ENCODE measurements at places on chromosomes 7 and 10.
A peak's percentile ranks its signal among the peaks of the same experiment; 100 is the strongest.

GRCh38 chr10:19488592-19489280 is 327.5 kb upstream of the PLXDC2 start:
- DNase-seq: no peak

DNA sequence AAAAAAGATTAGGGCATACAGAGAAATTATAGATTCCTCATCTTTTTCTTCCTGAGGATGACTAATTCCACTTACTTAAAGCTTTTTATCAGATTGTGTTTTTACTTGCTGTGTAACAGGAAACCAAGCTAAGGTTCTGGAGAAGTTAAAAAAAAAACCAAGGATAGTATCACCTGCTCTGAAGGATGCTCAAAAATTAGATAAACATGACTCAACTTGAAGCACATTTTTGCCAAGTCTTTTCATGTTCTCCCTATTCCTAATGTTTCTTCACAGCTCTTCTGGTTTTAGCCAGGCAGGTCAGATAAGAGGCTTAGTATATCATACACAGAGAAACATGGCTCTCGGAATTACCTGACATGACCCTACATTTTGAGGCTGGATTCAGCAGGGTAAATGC is 90.3 kb downstream of the CPEB3 start:
- DNase-seq: no peak

DNA sequence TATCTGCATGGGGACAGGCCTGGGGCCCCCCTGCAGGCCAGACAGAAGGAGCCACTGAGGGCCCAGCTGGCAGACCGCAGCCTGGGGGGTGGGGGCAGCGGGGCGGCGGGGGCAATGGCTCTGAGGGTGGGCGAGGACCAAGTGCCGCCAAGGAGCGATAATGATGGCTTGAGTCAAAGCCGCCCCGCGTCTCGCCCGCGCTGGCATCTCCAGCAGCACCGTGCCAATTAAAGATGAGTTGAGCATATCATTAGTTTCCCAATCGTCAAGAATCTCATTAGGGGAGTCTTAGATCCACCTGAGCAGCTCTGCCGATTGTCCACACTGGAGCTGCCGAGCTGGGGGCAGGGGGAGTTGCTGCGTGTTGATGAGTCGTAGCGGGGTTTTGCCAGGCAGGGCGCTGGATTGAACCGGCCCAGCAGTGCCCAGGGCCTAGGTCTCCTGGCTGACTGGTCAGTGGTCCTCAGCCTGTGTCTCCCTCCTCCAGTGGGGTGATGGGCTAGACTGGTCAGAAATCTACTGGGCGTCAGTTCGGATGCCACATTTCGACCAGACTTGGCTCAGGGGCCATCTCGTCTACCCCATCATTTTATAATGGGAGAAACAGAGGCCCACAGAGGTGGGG is 41.0 kb upstream of the PSMG3 start:
- DNase-seq: no peak

GRCh38 chr7:45267262-45267661 is 109.7 kb downstream of the RAMP3 start:
- no peak for DNase-seq

DNA sequence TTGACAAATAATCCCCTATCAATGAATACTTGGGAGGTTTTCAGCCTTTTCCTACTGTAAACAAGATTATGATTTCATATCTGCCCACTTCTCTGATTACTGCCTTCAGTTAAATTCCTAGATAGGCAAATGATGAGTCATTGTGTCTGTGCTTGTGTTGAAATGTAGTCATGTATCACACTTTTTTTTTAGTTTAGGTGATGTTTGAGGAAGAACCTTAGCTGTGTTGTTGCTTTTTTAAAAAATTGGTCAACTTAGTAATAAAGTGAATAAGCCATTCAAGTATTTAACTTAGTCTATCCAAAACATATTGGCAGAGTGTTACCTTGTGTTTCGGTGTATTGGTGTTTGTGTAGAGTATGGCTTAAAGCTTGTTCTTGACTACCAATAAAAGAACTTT is 60.0 kb downstream of the WAC start:
- no peak for DNase-seq

DNA sequence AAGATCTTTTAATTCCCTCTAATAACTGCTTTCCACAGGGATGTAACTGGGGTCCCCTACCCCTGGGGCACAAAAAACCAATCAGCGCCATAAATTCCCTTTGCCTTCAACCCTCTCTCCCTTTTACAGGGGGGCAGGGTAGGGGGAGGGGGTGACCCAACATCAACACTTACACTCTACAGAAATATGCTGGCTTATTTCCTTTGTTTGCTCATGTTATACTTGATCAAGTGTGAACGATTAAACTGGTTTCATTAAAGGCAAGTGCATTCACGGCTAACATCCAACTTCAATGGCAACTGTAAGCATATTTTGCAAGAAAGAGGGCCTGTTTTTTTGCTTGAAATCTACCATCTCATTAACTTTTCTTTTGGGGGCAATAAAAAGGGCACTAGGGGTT is 2.9 kb downstream of the CTBP2 start:
- no peak for DNase-seq

DNA sequence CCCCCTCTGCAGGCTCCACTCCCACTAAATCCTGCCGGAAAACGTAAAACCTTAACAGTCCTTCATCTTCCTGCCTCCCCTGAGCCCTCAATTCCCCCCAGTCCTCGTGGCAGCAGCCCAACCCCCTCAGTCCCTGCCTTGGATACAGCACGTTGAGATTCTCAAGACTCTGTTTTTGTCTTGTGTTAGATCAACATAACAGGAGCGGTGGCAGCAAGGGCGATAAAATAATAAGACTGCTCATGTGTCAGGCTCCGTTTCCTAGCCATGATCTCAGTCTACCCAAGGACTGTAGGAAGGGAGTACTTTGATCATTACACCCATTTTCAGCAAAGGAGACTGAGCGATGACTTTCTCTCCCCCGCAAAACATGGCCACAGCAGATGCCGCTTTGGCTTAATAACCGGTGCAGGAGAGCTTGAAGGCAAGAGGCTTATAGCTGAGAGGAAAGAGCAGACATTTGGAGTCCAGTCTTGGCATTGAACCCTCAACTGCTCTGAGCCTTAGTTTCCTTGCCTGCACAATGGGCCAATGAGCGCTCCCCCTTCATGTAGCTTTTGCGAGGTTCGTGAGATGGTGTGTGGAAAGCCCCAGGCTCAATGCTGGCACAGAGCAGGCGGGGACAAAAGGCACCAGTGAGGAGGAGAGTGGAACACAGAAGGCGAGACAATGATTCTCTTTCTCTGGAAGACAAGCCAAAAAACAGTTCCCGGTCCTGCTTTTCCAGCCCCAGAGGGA is 42.1 kb upstream of the PCBD1 start:
- DNase-seq: no peak

GRCh38 chr7:19079066-19079465 is 38.4 kb downstream of the TWIST1 start:
- no peak for DNase-seq

GRCh38 chr7:22581099-22581498 is 81.1 kb upstream of the STEAP1B start:
- no peak for DNase-seq

GRCh38 chr7:35716038-35716803 is 21.3 kb upstream of the HERPUD2 start:
- DNase-seq: no peak

GRCh38 chr7:6495597-6496262 is 48.0 kb upstream of the DAGLB start:
- no peak for DNase-seq

DNA sequence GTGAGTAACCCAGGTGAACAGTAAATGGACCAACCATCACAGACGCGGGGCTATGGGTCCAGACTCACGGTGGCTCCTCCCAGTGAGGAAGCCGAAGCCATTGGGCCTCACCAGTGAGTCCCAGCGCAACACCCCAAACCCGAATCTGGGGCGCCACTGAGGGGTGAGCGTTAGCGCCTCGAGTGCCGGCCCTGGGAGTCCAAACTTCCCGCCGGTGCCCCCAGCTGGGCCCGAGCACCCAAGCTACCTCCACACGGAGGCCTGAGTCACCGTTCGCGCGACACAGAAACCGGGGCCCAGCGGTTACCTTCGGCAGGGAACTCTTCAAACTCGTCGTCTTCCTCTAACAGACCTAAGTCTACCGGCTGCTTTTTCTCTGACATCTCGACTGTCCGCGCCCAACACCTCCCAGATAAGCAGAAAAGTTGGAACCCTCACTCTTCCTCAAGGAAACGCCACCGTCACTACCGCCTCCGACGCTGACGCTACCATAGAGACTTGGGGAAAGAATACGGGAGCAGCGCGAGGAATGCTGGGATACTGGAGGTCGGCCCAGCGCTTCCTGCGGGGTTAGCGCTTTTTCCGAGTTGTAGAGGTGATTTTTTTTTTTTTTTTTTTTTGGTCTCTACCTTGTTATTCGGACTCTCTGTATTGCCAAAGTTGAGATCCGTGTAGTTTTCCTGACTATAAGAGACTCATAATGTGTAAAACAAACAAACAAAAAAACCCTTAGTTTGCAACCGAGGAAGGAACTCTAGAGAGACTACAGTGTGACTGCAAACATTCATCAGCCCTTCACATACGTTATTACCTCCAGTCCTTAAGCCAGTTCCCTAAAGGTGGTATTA is at the start of gene SEM1:
SEM1 (minus strand) TSS at position 466 of the 848 bp plus-strand sequence; CDS start at position 383, 83 bp downstream.
- DNase-seq: peak; percentile 51

DNA sequence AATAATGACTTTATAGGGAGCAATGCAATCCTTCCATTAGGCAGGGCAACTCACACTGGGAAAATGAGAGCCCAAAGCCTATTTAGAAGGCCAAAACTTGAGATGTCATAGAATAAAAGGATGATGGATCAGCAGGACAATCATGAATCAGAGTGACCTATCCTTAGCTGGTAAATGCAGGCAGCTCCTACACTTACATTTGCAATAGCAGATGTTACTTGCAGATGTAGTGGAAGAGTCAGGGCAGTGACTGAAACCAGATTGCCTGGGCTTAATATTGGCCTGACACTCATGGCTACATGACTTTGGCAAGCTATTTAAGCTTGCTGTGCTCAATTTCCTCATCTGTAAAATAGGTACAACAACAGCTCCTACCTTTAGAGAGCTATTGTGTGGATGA is 98.7 kb downstream of the PRTFDC1 start:
- no peak for DNase-seq

GRCh38 chr7:7537711-7538110 is 2.0 kb upstream of the COL28A1 start:
- DNase-seq: no peak

DNA sequence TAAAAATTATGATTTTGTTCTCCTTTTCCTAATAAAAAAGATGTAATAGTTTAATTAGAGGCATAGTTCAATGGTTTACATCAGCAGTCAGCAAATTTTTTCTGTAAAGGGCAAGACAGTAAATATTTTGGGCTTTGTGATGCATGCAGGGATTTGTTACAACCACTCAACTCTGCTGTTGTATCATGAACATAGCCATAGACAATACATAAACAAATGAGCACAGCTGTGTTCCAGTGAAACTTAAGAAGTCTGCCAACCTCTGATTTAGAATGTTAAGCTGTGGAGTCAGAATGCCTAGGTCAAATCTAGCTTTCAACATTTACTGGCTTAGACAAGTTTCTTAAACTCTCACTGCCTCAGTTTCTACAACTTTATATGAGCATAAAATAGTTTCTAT is 31.6 kb downstream of the ASZ1 start:
- no peak for DNase-seq

DNA sequence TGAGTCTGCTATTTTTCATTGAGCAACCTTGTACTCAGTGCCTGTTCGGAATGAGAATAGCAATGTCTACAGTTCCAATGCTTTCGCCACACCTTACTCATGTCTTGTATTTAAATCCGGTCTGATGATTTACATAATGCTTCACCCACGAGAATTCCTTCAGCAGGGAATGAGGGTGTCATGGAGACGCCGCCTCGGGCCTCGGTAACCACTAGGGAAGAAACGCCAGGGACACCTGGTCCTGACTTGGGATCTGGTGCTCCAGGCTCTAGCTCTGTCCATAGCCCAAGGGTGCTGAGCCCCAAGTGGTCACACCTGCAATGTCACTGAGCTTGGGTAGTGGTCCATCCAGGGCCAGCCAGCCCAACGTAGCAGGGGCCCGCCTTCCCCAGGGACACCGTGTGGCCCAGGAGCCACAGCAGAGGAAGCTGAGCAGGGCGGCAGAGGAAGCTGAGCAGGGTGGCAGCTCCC is 37.4 kb downstream of the PRKAG2 start:
- DNase-seq: no peak

- DNase-seq: no peak
Measured at GRCh38 chr7:121519548-121520521, 123.7 kb upstream of the FAM3C start.

GRCh38 chr10:117353684-117354083 is 21.6 kb downstream of the PDZD8 start:
- DNase-seq: no peak

DNA sequence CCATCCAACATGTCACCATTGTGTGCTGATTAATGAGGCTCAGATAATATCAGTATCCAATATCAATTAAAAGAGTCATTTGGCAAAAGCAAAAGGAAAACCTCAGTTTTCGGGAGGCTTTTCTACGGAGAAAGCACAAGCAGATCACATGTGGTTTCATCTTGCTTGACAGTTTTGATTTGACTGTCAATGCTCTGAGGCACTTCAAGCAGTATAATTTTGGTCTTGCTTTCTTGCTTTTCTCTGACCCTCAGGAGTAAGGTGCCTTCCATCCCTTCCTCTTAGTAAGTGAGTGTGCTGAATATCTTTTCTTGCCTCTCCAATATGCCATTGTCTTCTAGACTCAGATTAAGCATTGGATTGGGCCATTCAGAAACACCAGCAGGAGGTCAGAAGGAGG is 115.5 kb upstream of the CALCR start:
- DNase-seq: no peak

DNA sequence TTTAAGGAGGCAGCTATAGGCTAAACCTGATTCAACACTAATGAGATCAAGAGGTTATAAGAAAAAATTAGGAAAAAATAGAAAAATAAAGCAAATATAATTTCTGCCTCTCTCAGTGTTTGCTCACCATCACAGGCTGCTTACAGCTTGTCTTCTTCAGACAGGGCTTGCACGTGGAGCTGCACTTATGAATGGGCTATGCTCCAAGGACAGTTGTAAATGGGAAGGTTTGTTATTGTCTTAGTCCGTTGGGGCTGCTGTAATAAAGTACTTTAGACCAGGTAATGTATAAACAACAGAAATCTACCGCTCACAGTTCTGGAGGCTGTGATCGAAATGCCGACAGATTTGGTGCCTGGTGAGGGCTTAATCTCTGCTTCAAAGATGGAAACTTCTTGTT is 219.8 kb downstream of the NEBL start:
- DNase-seq: no peak

GRCh38 chr10:127781412-127781811 is 44.4 kb downstream of the FOXI2 start:
- DNase-seq: no peak

All from stimulated activated CD4-positive, alpha-beta T cell treated with anti-CD3 and anti-CD28 coated beads, Interleukin-1b, Interleukin-23, amount 100 ng/mL, for 4 hours (primary cell).